Stimulated activated CD8-positive, alpha-beta memory T cell treated with anti-CD3 and anti-CD28 coated beads, Interleukin-4, amount 100 ng/mL, for 1 hour (primary cell): ENCODE measurements at places on chromosomes 1 and 21.

- DNase-seq, result no peak
These were observed 2.1 kb upstream of the DDAH1 start for GRCh38 chr1:85467036-85467435.

DNA sequence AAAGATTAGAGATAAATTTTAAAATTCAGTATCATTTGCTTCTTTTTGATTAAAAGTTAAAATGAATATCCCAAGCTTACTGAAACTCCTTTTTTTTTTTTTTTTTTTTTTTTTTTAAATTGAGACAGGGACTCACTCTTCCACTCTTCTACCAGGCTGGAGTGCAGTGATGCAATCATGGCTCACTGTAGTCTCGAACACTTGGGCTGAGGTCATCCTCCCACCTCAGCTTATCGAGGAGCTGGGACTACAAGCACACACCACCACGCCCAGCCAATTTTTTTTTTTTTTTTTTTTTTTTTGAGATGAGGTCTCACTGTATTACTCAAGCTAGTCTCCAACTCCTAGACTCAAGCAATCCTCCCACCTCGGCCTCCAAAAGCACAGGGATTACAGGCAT is 92.1 kb upstream of the RGS18 start:
- DNase-seq, result no peak

DNA sequence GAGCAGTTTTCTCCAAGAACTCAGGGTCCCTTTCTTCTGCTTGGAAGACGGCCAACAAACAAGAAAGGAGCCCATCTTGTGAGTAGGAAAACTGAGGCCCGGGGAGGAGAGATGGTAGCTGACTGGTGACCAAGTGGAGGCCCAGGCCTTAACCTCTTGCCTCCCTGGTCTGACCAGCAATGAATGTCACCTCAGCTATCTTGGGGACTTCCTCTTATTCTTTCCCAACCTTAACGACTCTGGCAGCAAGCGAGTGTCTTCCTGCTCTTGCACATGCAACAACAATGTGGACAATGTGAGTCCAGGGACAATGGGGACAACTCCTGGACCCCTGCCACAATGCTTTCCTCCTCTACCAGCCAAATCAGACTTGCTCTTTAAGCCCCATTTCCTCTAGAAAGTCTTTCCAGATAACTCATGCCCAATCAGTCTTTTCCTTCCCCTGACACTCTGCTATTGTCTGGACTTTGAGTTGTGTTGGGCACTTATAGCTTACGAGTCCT is 12.6 kb downstream of the HSPG2 start:
- DNase-seq, result no peak

GRCh38 chr1:234270093-234270492 is 103.2 kb upstream of the COA6 start:
- no peak for DNase-seq

GRCh38 chr1:89352421-89352820 is 11.4 kb upstream of the GBP6 start:
- DNase-seq, result no peak

DNA sequence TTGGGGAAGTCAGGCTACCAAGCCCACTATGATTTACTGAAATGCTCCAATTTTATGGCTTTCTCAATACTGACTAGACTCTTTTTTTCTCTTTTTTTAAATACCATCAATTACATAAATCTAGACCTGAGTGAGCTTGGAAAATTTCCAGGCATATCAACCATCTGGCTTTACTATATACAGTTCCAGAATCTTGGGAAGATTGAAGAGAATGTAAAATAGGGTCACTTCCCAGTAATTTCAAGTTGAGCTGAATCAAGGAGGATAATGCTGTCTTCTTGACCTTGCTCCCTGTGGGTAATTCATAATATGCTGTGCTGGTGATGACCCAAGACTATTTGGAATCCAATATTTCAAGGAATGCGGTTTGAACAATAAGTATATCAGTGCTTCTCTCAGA is 108.1 kb downstream of the MAP3K21 start:
- DNase-seq, result no peak
